ENCODE measurements at places on chromosomes 3 and 15.

DNA sequence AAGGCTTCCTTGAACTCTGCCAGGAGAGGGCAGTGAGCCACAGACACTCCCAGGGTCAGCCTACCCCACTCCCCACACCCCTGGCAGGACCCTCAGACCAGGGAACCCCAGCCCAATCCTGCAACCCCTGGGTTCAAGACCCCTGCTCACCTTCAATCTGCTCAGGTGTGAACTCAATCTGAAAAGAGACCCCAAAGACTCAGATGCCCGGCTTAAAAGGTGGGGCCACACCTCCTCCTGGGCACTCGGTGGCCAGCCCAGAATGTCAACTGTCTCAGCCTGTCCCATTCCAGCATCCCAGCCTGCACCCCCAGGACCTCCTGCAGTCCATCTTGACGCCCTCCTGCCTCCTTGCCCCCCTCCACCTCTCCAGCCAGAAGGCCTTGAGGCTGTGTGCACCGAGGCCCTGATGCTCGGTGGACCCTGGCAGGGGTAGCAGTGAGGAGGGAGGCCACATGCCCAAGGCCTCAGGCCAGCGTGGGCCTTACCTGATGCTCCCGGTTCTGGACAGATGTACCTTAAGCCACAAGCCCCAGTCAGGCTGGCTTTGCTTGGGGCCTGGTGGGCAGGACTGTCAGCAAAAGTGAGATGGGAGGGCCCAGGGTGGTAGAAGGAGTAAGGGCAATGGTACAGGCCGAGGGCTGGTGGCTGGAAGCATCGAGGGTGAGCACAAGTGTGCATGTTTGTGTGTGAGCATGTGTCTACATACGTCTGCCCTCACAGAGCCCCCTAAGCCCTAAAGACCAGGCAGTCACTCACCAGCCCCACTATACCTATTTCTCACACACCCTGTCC lies 2.2 kb downstream of the MYL3 start:
- DNase-seq, result no peak

DNA sequence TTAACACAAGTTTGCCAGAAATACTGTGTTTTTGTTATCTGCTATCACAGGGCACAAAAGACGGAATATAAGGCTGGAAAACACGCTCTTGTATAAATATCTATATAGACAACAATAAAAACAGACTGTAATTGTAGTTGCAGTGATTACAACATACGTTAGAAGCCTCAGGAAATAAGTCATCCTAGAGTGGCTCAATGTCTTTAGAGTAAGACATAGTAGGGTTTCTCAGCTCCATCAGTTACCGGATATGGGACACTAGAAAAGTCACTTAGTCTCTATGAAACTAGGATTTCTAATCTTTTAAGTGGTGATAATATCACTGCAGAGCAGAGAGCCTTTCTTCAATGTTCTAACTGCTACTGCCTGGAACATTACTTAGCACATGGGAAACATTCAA lies 208.8 kb downstream of the STAG1 start:
- DNase-seq, result peak; percentile 18

DNA sequence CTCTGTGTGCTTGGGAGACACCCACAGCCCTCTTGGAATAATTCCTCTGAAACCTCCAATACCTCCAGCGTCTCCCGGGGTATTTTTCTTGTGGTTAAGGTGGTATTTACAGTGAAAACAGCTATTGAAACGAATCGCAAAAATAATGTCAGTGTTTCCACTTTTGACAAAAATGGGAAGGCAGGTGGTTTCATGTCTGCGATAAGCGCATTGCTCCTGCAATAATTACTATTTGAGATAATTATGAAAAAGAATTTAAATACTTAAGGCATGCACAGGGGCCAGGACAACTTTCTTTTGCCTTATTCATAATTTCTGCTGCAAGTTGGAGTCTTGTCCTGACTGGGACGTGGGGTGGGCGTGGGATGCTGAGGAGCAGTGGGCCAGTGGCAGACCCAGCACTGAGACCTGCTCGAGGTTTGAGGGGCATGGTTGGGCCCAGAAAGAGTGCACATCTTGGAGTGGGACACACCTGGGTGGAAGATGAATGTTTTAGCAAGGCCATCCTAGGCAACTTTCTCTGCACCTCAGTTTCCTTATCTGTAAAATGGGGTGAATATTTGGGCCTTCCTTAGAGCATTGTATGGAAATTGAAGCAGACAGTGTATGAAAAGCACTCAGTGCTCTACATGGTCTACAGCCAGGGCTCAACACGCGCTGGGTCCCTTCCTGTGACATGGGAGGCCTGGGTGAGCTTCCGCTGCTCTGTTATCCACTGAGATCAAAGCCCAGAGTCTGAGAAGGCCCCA lies 110.5 kb downstream of the FBLN2 start:
- no peak for DNase-seq

DNA sequence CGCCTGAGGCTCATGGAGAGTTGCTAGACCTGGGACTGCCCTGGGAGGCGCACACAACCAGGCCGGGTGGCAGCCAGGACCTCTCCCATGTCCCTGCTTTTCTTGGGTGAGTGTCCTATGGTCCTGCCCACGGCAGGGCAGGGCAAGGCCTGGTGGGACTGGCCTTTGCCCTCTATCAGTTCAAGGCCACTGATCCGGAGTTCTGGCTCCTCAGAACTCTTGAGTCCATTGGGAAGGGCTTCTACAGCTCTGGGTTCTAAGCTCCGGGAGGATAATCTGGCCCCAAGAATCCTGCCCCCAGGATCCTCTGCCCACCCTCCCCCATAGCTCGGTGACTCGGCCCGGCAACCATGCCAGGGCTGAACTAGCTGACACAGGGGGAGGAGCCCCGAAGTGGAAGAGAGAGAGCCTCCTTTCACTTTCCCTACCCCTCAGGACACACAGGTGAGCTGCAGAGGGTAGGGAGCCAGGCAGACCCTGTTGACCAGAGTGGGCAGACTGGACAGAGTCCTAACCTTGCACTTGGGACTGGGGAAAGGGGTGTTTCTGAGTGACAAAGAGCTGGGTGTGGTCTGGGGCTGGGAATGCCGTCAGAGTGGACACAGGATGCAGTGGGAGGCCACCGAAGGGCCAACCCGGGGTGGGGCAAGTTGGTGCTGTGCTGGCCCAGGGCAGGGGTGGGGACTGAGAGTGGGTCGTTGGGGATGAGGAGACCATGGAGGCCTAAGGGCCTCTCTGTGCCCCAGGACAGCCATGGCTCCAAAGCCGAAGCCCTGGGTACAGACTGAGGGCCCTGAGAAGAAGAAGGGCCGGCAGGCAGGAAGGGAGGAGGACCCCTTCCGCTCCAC lies 664 bp downstream of the PARP3 start:
- peak; percentile 69 for DNase-seq

DNA sequence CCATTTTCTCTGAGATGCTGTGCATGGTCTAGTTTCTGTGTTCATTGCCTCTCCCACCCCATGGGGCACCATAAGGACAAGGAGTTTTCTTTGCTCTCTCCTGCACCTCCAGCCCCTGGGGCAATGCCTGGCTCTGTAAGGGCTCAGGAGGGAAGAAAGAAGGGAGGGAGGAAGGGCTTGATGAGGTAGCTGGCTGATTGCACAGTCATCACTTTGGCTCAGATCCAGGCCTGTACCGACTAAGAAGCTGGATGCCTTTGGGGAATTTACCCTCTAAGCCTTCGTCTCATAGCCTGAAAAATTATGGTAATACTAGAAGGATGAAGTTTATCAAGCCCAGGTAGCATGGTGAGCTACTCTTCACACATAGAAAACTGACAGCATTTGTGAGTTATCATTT lies 382.9 kb downstream of the GABRG3 start:
- peak; percentile 3 for DNase-seq

GRCh38 chr3:106714400-106714799 lies 662.8 kb upstream of the CCDC54 start:
- DNase-seq, result no peak

DNA sequence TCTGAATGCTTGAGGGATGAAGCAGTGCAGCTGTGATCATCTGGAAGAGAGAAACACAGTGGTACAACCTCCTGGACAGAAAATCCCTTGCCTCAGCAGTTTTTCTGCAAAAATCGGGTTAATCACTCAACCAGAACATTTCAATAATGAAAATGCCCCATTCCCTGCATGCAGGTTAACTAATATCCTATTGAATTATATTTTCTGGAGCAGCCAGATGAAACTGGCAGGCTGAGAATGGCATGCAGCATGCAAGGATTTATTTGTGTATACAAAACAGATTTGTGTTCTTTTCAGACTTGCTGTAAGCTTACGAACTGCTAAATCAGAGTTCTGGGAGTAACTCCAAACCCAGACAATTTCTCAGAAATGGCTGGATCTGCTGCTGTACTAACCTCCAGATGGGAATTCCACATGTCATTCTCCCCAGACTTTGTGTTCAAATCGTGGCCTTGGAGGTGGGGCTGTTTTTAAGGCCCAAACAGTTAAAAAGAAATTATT lies 39.1 kb downstream of the SLC9A9 start:
- peak; percentile 81 for DNase-seq

DNA sequence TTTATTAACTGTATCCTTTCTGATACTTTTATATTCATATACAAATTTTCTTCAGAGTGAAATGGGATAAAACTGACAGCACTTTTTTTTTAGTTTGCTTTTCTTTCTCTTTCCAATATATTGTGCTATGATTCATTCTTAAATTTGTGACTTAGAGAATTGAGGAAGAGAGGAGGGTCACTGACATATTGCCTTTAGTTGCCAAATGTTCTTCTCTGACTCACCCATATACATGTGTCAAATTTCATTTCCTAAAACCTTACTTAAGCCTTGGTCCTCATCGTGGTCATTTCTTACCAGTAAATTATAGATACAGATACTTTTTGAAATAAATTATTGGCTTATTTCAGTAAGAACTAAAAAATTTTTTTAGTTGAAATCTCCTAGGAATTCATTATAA lies 53.9 kb downstream of the CLASP2 start:
- DNase-seq, result peak; percentile 74

All from AG10803 (cell line).